ENCODE measurements at places on chromosomes 2 and 18.

GRCh38 chr2:96929245-96929925 lies 57.0 kb downstream of the FAM178B start:
- DNase-seq = no peak

- no peak for DNase-seq
Measured at GRCh38 chr2:191864628-191865374, 17.9 kb upstream of the CAVIN2 start.

- DNase-seq = no peak
Measured at GRCh38 chr2:217429981-217430500, 570.2 kb upstream of the TNP1 start.

- DNase-seq = no peak
Measured at GRCh38 chr2:69715964-69716363, 26.0 kb upstream of the ANXA4 start.

DNA sequence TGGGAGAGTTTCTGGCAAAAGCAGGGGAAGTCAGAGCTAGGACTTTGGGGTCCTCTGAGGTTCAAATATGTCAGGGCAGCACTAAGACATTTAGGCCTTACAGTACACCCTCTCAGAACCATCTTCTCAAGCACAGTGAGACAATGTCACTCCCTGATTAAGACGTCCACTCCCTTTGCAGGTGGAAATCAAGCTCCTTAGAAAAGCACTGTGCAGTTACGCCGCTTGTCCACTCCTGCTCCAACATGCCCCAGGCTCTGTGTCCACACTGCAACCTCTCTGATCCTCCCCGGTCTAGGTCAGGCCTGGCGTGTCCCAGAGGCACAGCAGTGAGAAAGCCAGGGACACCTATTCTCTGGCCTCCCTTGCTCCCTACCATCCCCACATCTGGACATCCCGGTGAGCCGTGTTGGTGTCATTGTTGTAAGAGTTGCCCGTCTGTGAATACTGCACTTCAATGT lies 528.6 kb upstream of the ID2 start:
- no peak for DNase-seq

DNA sequence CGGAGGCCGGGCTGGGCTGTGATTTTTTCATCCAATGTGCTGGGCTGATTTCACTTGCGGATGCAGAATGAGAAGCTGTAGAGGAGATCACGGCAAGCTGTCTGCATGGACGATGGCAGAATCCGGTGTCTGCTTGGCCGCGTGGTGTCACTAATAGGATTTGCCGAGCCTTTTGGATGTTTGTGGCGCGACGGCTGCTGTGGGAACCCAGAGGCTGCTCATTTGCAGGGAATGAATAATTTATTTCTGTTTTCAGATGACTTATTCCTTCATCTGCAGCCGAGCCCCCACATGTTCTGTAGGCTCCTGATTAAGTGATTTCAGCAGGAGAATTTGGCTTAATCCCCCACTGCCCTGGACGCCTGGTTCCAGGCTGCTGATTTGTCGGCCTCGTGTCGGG lies 62.6 kb downstream of the ODC1 start:
- no peak for DNase-seq

DNA sequence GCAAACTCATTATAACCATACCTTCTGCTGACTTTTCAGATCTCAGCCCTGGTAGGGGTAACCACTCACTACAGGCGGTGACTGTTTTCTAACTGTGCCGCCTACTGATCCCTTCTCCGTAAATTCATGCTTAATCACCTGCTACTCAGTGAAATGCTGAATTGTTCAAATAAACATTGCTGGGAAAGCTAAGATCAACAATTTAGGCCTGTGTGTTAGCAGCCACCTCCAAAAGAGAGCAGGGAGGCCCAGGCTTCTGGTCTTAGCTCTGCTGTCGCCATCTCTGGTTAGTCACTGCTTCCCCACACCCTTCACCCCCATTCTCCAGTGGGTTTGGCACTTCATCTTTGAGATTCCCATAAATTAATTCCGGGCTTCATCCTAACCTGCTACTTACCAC lies 21.8 kb upstream of the NT5C1B start:
- DNase-seq = no peak

Data from NCI-H1105 (cell line).